MCF 10A (cell line): ENCODE measurements at places on chromosomes 7 and 10. TPM values are rescaled to one million over a fixed set of nuclear protein-coding genes. Genes with fewer than 3 reads are reported as not detected.
A peak's percentile ranks its signal among the peaks of the same experiment; 100 is the strongest.

Gene CCL24
- not detected in 2 replicates for total RNA-seq

DNA sequence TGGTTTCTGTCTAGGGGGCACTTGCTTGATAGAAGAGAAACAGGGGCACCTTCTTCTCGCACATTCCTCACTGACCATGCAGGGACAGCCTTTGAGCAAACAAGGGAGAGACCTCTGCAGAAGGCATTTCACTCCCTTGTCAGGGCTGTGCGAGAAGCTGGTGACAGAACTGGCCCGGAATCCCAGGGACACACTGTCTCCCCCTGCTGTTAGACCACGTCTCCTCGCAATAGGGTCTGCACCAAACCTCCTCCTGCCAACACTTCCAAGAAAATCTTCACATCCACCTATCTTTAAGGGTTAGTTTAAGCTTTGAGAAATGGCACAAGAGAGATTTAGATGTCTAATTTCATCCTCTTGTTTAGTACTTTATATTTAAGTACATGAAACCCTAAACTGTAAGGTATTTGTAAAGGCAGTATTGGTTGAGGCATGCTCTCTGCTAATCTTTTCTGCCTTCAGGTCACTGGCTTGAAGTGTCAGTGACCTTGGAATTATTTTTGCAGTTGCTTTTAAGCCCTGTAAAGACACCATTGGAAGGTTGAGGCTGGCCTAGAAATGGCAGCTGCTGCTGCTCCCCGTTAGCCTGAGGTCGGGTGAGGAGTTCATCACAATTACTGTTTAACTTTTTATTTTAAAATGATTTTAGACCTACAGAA lies 37.0 kb downstream of the RBM20 start:
- peak; percentile 46 for DNase-seq

DNA sequence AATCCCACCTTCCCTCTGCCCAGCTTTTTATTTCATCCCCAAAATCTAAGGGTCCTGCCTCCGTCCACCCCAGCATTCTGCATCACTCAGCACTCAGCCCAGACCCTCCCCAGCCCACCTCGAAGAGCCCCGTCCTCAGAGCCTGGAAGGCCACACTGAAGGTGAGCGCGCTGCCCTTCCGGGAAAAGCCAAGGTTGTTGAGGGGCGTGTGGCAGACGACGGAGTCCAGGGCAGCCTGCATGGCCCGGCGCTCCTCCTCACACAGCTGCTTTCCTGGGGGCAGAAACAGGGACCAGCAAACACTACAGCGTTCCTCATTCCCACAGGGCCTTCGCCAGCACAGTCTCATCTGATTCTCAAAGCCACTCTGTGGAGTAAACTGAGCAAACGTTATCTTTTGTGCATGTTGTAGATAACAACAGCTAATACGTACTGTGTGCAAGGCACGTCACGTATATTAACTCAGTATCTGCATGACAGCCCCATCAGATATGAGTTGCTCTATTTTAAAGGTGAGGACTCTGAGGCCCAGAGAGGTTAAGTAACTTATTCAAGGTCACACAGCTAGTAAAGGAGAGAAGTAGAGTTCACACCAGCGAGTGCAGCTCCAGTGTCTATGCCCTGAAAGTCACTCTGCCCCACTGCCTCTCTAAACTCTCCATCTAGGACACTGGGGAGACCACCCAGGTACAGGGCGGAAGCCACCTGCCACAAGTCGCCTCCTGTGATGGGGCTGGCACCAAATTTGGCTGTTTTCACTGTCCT lies 2.8 kb downstream of the TRAPPC14 start:
- no peak for DNase-seq

- no peak for DNase-seq
These were observed 13.1 kb downstream of the CALU start for GRCh38 chr7:128752251-128752650.

- no peak for DNase-seq
These were observed 21.2 kb upstream of the NPS start for GRCh38 chr10:127527891-127528290.

- peak; percentile 74 for DNase-seq
These were observed 136.6 kb downstream of the PTPN20 start for GRCh38 chr10:47047577-47048525.
